Cardiac muscle cell (in vitro differentiated cells and primary cell): ENCODE measurements at places on chromosomes 4 and X.

- DNase-seq = no peak
Measured at GRCh38 chr4:152620218-152620617, 59.6 kb downstream of the TMEM154 start.

GRCh38 chr4:102116121-102116520 is 229.2 kb downstream of the SLC39A8 start:
- no peak for DNase-seq

GRCh38 chrX:30343206-30343605 is 34.0 kb upstream of the NR0B1 start:
- DNase-seq = peak; percentile 12

DNA sequence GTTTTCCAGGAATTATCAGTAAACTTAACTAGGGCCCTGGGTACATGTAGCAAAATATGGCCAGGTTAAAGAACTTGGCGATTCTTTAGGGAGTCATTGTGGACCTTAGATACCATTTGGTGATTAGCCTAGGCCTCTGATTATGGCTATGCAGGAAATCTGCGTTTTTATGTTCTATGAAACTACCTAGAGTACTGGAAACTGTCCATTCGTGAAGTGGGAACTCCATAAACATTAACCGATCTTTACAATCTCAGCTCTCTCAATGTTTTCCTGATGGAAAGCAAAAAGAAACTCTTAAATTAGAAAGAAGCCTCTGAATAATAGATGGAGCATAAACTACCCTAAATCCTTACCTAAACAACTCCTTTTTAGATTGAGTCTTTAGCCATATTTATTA is 121.9 kb downstream of the SH3RF1 start:
- DNase-seq = no peak

DNA sequence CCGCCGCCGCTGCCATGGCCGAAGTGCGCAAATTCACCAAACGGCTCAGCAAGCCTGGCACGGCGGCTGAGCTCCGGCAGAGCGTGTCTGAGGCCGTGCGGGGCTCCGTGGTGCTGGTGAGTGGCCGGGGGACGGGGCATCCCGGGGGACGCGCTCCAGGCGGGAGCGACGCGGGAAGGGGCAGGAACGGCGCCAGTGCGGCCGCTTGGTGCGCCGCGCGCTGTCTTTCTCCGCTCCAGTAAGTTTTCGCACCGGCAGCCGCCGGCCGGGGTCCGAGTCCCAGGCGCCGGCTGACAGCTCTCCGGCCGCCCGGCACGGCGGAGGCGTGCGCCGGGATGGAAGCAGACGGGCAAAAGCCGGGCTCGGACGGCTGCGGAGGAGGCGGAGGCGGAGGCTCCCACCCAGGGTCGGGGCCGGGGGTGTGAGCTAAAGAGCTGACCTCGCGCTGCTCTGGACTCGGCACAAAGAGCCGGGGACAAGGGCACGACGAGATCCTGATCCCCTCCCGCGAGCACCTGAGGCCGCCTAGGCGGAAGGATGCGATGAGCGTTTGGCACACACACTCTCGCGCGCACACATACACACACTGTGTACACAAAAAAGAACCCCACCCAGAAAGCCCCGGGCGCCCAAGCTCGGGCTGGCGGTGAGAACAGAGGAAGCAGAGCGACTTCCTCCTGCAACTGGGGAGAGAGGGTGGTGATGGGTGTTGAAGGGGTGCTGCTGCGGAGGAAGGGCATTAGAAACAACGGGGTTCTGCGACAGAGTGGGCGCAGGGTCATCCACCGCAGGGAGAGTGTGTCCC is 545 bp downstream of the DOCK11 start:
- no peak for DNase-seq
